ENCODE measurements at places on chromosomes 4 and X.

GRCh38 chr4:171847751-171848150, 34.5 kb downstream of the GALNTL6 start:
- no peak for DNase-seq

DNA sequence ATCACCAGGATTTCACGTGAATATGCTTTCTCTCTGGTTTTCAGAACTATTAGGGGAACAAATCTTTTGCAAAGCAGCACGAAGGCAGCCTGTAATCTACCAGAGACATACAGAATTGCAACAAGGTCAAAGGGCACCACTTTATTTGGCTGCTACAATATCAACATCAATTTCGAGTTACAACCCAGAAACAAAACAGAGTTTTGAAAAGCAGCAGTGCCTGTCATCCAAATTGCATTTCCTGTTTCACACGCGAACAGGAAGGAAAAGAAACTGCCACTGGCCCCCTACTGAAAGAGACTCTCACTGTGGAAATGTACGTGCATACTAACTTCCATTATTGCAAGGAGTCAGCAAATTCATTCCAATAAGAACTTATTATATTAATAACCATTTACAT, 17.1 kb upstream of the C1QTNF7 start:
- DNase-seq, result no peak

GRCh38 chr4:41644288-41644914, 104.1 kb downstream of the PHOX2B start:
- no peak for DNase-seq

DNA sequence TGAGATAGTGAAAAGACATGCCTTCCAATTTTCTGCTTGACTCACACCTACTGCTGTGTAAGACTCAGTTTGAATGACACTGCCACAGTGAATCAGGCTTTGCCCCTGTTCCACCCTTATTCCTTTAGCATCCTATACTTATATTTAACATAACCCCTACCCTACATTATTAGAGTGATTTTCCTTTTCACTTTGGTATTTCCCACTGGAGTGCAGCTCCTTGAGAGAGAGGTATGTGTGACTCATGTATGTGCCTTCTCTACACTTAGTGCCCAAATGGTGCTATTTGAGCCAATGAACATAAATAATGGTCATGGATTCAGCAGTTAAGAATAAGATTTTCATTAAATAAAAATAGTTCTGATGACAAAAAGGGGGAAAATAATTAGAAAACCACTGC, 69.5 kb downstream of the RRAGB start:
- no peak for DNase-seq

DNA sequence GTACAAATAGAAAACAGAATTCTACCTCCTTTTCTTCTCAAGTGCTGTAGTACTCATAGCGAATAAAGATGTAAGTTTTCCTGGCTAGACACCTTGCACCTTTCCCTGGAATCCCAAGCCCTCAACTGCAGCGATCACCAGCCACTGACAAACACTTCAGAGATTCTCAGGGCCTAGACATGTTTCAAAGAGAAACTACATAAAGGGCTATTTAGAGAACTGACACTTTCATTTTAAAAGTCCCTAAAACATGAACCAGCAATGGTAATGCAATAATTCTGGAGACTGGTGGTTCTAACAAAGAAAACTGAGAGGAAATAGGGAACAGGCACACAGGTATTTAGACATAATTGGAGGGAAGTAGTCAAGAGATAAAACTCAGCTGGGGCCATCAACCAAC, 35.7 kb downstream of the FANCB start:
- no peak for DNase-seq

- no peak for DNase-seq
Measured at GRCh38 chrX:48474127-48474526, 1.9 kb upstream of the FTSJ1 start.

GRCh38 chr4:71259911-71260331, 78.9 kb upstream of the SLC4A4 start:
- no peak for DNase-seq

- no peak for DNase-seq
Measured at GRCh38 chr4:103754844-103755243, 35.1 kb upstream of the TACR3 start.

GRCh38 chrX:790783-791360, 160.3 kb downstream of the SHOX start:
- DNase-seq, result no peak

- DNase-seq, result no peak
Measured at GRCh38 chr4:183746305-183747229, 87.5 kb downstream of the TRAPPC11 start.

DNA sequence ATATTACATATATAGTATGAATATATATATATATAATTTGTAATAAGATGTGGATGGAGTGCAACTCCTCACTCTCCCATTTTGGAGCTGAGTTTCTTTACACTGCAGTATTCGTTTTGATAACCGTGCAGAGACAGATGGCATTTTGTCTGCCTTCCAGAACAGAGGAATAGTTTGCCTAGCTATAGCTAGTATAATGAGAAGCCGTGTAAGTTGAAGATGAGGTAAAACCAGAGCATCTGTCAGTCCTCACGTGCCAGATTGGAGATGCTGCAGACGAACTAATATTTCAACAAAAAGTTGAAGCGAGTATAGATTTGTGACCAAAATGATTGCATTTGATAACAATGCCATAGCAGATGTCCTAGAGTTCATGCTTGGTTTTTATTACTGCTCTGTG, 180.6 kb downstream of the FMR1NB start:
- DNase-seq, result peak; percentile 95

DNA sequence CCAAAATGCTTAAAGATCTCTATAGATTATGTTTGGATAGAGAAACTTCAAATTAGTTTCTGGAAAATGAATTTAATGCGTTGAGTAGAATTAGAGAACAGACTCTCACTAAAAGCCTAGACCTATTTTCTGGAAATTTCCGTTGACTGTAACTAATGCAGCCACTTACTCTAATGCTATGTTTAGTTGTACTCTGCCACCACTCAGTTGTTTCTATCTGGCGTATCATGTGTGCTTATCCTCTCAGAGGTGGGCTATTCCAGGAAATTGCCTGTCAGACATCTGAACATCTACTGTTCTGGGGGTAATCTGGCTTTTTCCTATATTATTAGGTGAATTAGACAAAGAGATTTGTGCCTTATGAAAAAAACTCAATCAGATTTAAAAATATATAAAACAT, 347.1 kb upstream of the FSTL5 start:
- DNase-seq, result no peak

- DNase-seq, result no peak
Measured at GRCh38 chr4:123469696-123470095, 73.1 kb downstream of the SPRY1 start.

- no peak for DNase-seq
Measured at GRCh38 chrX:70354716-70355115, 64.8 kb downstream of the KIF4A start.

- DNase-seq, result no peak
Measured at GRCh38 chr4:72118017-72118416, 86.2 kb downstream of the NPFFR2 start.

GRCh38 chr4:159425737-159426305, 322.9 kb downstream of the RAPGEF2 start:
- DNase-seq, result no peak

All from NCI-H1694 (cell line).